ENCODE measurements at places on chromosomes 12 and 14.

DNA sequence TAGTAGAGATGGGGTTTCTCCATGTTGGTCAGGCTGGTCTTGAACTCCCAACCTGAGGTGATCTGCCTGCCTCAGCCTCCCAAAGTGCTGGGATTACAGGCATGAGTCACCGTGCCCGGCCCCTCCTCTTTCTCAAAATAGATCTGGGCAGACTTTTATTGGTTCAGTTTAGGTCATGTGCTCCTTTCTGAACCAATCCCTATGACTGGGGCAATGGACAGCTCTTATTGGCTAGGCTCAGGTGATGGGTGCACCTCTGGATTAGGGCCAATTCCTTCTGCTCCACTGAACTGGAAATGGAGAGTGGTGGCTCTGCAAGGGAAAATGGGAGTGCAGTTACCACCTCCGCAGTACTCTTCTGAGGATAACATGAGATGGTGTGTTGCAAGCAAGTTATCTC lies 6.2 kb upstream of the ATP6V0A2 start:
- no peak for DNase-seq

DNA sequence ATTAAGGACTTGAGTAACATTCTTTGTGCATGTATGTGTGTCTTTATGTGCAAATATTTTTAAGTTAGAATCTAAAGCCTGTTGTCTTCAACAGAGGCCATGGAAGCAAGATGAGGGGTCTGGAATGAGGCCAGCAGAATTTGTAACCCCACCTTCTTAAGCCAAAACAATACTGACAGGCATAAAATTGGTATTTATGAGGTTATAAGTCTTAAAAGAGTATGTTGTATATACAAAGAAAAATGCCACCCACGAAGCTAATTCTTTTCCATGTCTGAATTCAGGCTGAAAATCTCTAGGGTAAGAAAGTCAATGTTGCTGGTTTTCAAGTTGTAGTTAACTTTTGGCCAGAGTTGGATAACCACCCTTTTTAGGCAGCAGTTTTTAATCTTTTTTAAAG lies 86.2 kb upstream of the TMTC1 start:
- no peak for DNase-seq

- no peak for DNase-seq
Observed at GRCh38 chr12:119156401-119157044, 22.2 kb upstream of the HSPB8 start.

DNA sequence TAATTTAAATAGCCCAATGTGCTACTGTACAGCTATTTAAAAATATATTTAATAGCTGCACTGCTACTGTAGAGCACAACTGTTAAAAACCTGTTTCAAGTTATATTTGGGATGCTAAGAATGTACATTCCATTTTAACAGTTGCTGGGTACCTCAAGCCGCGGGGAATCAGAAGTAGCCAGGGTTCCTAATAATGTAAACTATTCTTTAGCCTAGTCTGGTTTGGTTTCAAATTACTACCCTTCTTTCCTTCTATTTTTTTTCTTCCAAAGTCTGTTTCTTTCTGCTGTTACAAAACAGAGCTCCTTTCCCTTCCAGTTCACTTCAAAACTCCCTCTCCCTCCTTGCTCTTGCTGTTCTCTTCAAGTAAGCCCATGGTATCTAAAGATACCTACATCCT lies 21.3 kb downstream of the SCAF11 start:
- no peak for DNase-seq

All from activated T-cell treated with anti-CD3 and anti-CD28 coated beads for 24 hours (primary cell).